ENCODE measurements at places on chromosomes 3 and 15.
A peak's percentile ranks its signal among the peaks of the same experiment; 100 is the strongest.

DNA sequence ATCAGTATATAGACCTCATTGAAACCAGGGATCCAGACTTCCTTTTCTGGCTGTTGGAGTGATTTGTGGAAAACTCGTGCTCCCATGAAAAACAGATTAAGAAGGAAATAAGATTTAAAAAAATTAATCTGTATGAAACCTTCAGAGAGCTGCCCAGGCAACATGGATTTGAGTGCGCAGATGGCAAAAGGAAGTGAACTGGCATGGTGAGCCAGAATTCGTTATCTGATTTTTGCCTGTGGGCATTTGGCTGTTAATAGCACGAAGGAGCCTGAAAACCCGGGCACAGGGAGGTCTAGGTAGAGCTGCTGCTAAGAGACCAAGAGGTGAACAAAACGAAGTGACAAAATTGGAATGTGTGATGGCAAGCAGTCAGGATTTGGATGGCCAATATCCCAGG, 19.1 kb upstream of the SPINK8 start:
- DNase-seq: peak; percentile 76

DNA sequence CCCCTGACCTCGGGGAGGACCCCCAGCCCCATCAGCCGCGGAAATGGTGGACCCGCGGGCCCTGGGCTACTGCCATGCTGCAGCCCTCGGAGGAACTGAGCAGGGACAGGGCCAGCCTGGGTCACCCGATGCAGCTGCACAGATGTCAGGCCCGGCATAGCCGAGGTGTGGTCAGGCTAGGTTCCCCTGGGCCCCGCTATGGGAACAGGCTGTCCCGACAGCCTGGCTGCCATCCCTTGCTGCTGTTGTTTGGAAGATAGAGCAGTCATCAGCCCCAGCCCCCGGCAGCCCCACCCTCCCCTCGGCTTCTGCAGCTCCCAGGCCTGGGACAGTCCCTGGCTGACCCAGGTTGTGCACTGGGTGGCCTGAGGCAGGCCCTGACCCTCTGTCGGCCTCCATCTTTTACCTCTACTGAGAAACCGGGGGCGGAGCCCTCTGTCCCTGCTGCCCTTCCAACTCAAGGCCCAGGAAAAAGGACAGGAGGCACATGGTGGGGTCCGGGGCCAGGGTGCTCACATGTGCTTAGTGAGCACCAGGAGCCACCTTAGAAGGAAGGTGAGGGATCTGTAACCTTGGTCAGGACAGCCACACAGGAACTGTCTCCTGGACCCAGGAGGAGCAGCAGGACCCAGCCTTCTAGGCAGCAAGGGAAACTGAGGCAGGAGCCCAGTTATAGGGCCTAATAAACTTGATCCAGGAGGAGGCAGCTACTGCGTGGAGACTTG, 31.5 kb upstream of the FBLN2 start:
- no peak for DNase-seq

DNA sequence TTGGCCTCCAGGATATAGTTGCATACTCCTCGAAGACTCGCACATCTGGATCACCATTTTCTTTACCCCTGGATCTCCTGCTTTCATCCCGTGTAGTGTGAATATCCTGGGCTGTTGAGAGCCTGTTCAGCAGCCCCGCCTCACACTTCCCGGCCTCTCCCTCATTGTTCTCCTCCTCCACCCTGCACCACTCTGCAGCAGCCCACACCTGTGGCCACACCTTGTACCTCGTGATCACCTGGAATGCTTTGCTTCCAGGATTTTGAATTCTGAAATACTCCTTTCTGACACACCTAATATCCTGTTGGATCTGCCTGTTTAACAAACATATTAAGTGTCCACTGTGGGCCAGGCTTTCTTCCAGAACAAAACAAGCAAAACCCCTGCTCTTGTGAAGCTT, 14.4 kb downstream of the ABHD17C start:
- no peak for DNase-seq

DNA sequence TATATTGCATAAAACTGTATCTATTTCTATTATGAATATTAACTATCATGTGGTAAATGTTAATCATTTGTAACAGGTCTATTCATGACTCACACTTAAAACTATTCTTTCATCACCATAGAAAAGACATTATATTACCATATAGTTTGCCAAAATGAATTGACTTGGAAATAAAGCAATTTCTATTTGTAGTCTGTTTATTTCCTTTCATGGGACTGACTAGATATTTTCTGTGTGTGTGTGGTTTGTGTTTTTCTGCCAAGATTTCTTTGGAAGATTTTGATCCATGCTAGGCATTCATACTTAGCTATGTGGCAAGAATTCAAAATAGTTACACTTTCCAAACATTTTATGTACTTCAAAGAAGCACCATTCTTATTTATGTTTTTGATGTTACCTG, 522.5 kb upstream of the AGTR1 start:
- no peak for DNase-seq

- no peak for DNase-seq
Measured at GRCh38 chr3:60175680-60176079, 1075.6 kb downstream of the FHIT start.

DNA sequence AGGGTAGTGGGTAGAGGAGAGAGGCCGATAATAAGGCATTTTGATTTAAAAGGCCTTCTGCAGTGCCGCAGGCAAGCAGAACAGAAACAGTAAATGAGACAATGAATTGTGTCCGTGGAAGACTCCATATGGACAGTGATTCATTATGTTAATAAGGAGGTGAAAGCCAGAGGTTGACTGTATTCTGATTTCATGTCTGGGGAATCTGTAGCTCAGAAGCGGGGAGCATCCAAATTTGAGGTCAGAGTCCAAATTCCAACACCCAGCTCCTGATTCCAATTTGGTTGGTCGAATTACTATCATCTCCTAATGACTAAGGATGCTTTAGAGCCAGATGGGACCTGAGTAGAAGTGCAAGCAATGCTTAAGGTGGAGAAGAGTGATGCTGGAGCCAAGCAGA, 1.0 kb upstream of the TBC1D21 start:
- no peak for DNase-seq

DNA sequence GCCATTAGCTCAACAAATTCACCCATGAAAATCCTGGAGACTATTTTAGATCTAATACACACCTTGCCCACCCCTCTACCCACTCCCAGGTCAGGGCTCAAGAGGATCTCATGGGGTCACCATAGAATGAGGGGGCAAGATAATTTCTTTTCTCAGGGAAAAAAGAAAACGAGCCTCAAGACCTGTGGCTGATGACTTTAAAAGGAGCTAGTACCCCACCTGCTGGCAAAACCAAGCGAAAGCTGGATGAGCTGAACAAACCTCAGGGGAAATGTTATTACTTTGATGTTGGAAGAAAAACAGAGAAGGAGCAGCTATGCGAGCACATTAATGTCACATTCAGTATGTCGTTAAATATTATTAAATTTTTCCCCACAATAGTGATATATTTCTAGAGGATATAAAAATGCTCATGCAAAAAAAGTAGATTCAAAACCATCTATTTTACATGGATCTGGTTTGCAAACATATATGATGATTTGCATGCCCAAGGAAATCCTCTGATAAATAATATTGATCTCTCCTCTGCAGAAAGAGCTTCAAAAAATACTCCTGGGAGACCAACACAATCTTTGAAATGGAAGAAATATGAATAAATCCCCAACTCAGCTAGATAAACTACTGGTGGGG, 37.7 kb downstream of the PLD1 start:
- DNase-seq: peak; percentile 8

- peak; percentile 73 for DNase-seq
Measured at GRCh38 chr15:99059010-99059981, 45.6 kb upstream of the SYNM start.

- peak; percentile 34 for DNase-seq
Measured at GRCh38 chr3:31768479-31769125, 212.5 kb downstream of the OSBPL10 start.

GRCh38 chr3:54541369-54541768, 386.5 kb downstream of the LRTM1 start:
- no peak for DNase-seq

DNA sequence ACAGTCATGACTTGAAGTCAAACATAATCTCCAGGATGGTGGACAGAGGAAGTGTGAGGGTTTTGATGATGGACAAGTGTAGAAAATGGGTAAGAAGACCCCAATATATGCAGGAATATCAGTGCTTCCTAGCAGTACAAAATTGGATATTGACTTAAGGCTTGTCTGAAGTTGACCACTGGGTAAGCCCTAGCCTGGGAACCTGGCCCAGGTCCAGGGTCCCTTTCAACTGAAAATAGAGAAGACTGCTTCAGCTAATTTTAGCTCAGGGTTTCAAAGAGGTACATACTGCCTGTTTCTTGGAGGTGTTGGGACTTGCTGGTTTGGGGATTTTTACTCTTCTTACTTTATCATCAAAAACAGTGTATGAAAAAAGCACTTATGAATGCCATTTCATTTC, 4.7 kb downstream of the NR1D2 start:
- DNase-seq: no peak
